ENCODE measurements at places on chromosomes 5 and 9.

DNA sequence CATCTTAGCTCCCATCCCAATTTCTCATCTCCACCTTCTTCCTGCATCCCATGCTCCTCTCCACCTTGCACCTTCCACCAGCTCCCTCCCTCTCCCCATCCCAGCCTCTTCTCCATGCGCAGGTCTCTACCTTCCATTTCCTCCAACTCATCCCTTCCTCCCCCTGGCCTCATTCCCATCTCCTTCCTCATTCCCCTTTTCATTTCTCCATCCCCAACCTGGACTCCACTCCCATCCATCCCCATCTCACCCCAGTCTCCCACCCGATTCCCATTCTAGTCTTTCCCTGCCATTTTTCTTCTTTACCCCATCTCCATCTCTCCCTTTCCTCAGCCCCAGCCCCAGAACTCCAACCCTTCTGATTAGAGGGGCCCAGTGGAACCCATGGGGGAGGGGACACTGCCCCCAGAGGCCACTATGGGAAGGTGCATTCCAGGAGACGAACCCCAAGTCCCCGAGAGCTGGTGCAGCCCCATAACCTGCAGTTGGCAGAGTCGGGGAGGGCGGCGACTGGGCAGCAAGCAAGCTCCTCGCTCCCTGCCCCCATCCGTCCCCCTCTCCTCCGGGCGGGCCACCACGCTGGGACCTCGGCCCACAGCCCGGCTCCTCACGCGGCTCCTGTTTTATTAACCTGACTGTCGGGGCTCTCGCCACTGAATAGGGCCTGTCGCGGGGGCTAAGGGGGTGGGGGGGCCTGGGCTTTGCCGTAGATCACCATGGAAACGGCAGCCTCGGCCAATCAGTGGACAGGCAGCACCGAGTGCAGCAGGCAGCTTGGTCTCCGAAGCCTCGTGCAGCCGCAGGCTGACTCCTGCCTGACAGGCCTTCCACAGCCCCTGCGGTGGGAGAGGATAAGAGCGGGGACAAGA is 66.7 kb downstream of the PCDH1 start:
- peak; percentile 78 for DNase-seq

DNA sequence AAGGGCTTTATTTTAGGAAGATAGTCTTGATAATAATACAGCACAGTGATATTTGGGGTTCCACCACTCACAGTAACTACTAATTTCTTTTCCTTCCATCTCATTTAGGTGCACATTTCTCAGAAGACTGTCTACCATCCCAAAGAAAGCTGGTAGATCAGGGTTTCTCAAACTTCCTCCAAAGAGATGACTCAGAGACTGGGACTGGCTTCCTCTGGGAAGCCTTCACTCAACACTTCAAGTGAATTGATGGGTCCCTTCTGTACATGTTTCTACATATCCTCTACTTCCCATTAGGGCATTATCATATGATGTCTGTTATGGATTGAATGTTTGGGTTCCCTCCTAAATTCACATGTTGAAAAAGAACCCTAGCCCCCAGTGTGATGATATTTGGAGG is 138.5 kb downstream of the SPOCK1 start:
- no peak for DNase-seq

- DNase-seq, result no peak
Observed at GRCh38 chr9:1219284-1219683, 169.1 kb downstream of the DMRT2 start.

GRCh38 chr5:132011622-132012343 is at the start of gene ACSL6:
TSS of gene ACSL6 (minus strand) at chr5:132011658. CDS start at chr5:132011553, 105 bp downstream.
- DNase-seq, result no peak

DNA sequence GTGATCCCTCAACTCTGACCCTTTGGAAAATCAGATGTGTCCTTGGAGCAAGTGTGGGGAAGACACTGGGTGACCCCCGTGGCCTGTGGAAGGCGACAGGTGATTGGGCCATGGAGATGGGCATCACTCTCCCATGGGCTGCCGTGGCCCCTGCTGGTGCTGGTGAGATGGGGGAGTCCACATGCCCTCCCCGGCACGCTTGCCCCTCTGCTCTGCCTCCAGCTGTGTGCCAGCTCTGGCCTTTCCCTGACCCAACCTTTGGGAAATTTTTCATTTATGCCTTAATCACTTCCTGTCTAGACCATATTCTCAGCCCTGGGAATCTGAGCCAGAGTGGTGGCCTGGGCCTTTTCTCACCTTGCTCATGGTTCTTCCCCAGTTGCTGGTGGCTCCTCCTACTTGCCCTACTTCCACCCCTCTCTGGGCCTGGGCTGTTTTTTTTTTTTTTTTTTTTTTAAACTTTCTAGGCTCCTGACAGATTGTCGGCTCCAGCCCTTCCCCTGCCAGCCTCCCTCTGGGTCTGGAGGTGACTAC is 56.6 kb downstream of the RGS3 start:
- DNase-seq, result peak; percentile 75

DNA sequence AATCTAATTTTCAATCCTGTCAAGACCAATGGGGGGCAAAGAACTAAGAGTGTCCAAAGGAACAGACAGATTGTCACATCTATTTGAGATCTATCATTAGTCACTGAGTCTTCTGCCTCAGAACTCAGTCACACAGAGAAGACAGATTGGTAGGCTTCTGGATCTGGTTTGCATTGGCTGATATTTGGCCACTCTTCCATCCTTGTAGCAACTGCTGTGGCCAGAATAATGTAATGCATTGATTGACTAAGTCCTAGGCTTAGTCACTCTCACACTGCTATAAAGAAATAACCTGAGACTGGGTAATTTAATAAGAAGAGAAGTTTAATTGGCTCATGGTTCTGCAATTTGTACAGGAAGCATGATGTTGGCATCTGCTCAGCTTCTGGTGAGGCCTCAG is 458.5 kb downstream of the ACTL7B start:
- no peak for DNase-seq

- no peak for DNase-seq
Observed at GRCh38 chr9:12640016-12640587, 53.1 kb upstream of the TYRP1 start.

DNA sequence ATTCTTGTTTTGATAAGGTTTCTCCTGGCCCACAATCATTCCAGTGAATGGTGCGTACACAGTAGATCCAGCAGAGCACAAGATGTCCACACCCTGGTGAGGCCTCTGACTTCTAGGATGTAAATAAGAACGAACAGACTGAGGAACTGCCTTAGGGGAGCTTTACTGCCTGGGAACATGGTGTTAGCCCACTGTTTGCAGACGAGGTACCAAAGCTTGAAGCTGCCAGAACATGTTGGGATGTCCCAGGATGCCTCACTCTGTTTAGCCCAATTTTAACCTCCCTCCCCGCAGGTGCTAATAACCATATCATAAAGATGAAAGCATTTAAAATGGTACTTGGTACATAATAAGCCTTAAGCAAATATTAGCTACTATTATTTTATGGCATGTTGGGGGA is 3.5 kb downstream of the LECT2 start:
- no peak for DNase-seq

DNA sequence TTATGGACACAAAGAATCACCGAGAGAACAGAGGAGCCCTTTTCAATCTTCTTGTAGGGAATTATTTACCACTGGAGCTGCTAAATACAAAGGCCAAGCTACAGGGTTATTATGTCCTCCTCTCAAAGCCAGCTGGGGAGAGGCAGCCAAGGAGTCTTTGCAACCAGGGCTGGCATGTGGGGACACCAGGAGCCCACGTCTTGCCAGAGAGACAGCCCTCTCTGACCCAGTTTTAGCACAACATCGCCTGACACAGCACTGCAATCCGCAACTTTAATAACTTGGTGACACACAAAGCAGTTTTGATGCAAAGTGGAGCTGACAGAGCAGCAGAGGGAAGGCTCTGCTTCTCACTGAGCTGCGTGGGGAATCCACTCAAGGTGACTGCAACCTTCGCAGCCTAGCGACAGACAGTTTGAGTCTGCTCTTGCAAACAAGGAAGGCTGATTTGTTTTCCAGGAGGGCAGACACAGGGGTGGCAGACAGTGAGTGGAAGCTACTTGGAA is 33.6 kb downstream of the TLR4 start:
- no peak for DNase-seq

DNA sequence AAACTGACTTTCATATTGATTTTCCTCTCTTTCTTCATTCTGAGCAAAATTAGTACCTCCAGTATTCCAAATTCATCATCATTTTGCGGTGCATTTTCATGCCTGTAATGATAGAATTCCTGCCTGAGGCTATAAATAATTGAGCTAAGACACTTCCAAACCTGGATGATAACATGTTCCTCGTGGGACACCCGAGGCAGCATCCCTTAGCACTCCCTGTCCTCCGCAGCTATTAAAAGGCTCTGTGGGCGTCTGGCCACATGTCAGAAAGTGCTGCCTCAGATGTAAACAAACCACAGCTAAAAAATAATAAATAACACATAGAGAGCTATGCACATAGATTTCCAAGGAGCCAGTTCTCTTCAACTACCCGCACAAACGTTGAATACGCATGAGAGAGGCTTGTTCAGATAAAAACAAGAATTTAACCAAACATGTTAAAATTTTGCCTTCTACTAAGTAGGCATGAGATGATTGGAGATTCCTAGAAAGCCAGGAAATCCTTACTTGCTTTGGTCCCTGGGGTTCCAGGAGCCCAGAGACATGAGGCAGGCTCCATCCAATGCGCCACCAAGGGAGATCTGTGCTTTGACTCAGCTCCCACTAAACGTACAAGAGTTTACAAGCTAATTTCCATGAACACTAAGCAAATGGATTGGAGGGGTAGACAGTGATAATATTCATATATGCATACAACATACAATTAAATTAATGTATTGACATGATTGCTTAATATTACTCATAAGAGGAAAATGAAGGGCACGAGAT is 82.7 kb downstream of the SHC3 start:
- DNase-seq, result no peak

DNA sequence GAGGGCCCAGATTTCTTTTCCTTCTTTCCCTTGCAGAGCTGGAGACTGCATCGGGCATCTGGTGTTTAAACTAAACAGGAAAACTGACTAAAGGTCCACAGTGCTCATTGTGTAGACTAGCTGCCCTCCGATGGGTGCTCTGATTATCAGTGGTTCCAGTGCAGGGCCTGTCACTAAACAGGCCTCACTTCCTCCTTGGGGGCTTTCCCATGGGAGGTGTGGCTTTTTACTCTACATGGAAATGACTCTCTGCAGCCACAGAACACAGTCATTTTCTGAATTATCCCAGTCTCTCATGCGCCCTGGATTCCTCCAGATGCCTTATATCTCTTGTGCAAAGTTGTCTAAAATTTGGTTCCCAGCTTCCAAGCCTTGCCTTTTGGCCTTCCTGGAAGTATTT is 199.2 kb downstream of the TRIO start:
- DNase-seq, result no peak

- DNase-seq, result no peak
Observed at GRCh38 chr9:100346836-100347235, 5.9 kb downstream of the TEX10 start.

DNA sequence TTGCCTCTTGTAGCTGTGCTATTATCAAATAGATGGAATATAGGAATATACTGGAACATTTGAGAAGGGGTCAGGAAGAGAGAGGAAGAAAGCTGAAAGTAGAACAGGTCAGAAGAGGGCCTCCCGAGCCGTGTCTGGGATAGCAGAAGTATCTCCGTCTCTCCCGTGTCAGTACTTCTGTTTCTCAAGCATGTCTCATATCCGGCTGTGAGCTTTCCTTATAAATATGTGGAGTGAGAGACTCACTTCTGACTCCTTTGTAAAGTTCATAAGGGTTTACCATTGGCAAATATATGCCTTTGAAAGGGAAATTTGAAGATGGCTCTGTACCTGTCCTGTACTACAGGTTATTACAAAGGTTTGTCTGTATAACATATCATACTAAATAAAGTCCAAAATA is 50.3 kb downstream of the MOCS2 start:
- DNase-seq, result no peak

DNA sequence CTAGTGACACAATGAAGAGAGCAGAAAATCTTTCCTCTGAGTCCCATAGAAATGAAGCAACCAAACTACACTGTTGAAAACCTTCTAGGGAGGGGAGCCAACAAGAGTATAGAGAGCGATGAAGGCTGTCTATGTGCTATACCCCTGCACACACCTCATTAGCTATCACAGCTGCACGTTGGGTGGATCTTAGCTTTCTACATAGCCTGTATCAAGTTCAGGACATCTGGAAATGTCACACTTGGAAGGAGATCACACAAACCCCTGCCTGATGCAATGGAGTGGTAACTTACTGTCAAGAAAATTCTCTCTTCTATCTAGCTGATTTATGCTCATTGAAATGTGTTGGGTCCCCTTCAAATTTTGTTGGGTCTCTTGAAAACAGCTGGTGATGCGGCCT is 127.0 kb upstream of the NTRK2 start:
- no peak for DNase-seq

DNA sequence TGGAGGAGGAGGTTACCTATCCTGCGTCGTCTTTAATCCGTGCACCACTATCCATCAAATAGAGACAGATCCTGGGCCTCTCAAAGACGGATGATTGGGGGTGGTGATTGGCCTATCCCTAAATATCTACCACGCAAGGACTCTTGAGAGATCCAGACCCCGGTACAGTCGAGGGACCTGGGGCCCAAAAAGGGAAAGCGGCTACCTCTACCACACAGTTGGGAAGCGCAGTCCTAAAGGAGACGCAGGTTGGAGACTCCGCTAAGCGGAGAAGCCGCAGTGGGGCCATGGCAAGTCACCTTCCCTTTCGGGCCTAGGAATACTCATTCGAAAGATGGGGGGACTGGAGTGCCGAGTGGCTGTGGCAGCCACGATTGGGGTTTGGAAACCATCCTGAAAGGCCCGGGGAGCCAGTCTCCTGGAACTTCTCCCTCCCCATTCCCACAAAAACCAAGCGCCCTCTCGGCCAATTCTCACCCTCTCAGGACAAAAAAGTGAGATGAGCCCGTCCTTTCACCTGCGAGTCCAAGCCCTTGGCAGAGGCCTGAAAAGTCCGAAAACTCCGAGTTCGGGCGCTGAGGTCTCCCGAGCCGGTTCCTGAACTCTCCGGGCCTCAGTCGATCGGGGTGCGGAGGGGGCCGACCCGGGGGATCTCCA is 499 bp upstream of the FOXE1 start:
- DNase-seq, result no peak
